ENCODE measurements at places on chromosomes 7 and 10. TPM values are rescaled to one million over a fixed set of nuclear protein-coding genes. Genes with fewer than 3 reads are reported as not detected.

DNA sequence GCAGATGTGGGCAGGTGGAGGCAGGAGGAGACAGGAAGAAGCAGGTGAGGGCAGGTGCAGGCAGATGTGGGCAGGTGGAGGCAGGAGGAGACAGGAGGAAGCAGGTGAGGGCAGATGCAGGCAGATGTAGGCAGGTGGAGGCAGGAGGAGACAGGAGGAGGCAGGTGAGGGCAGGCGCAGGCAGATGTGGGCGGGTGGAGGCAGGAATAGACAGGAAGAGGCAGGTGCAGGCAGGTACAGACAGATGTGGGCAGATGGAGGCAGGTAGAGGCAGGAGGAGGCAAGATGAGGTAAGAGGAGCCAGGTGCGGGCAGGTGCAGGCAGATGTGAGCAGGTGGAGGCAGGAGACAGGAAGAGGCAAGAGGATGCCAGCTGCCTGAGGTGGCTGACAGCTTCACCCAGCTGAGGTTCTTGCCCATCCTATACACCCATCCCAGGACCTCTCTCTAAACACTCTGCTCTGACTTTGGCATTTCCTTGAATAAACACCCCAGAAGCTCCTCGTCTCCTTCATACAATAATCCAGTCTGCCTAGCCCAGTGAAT lies 33.0 kb downstream of the PTPRE start:
- DNase-seq, result no peak

GRCh38 chr10:36163827-36164226 lies 521.7 kb upstream of the FZD8 start:
- no peak for DNase-seq

- no peak for DNase-seq
Measured at GRCh38 chr10:47365431-47366180, 17.4 kb downstream of the RBP3 start.

DNA sequence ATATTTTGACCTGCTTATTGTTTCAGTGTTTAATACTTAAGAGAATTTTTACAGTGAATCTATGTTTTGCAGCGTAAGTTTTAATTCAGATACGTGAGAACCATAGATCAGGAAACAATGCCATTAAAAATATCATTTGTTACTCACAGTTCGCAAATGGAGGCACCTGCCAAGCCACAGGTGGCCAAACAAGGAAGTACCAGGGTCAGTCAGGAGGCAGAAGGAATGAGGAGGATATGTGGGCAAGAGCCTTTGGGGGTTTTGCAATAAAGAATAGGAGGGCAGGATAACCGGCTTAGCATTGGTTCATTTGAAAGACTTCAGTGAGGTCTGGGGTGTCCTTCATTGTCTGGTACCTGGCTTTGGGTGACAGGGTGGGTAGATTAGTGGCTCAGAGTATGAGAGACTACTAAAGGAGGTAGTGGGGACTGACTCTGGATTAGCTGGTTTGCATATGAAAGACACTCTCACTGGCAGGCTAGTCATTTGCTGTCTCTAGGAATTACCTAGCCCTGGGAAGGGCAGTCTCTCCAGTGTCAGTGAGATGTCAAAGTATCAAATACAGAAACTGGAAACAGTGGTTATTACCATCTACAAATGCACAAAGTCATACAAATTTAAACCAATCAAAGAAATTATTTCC lies 132.2 kb upstream of the CAV2 start:
- no peak for DNase-seq

- no peak for DNase-seq
Measured at GRCh38 chr7:157046681-157047080, 36.2 kb upstream of the MNX1 start.

GRCh38 chr10:45370202-45370955 lies 3.6 kb upstream of the ALOX5 start:
- no peak for DNase-seq

DNA sequence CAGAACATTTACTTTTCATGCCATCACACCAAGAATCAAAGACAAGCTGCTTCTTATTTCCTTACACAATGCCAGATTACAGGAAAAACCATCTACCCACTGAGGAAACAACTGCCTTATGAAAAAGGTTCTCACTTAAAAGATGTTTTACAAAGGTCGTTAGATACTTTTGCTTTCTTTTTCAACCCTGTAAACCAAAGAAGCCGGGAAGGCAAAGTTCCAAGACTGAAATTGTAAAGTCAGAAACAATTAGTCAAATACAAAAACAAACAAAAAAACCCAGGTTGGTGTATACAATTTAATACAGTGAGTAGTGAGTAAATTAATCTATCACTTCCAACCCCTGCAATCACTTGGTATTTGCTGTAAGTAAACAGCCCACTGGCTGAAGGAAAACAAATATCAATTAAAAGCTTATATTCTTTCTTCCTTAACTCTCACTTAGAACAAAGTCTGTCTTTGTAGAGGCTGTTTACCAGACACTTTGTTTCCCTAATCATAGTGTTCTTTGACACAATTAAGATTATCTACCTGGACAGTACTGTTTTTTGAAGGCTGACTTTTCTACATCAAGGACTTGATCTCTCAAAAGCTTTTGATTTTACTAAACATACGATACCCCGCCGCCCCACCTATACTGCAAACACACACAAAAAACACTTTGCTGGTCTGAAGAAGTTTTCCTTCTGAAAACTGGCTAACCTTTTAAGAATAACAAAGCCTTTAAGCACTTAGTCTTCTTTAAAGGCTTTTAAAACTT lies 18.1 kb downstream of the ERLIN1 start:
- peak; percentile 74 for DNase-seq

DNA sequence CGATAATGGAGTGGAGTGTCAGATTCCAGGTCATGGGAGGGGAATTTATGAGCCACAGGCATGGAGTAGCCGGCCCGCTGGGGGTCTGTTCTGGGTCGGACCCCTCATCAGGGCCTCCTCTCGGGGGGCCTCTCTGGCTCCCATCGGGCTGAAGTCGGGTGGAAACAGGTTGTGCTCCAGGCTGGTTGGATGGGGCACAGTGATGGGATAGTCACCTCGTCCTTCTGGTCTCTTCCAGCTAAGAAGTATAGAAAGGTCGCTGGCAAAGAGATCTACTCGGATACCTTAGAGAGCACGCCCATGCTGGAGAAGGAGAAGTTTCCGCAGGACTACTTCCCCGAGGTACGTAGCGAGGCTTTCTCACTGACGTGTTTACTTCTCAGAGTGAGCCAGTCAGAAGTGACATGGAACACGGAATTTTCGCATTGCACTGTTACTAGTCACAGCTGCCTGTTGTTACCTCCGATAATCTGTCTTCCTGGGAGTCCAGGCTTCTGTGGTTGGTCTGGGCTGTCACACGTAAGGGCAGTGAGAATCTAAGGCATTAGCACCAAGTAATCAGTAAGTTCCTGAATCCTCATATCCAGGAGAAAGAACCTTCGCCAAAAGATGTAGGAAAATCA lies 88.3 kb downstream of the NKX6-2 start:
- DNase-seq, result no peak

STEAP2 gene
- 2.2 TPM for polyA plus RNA-seq

VENTX gene
- 0.30 TPM for polyA plus RNA-seq

DNA sequence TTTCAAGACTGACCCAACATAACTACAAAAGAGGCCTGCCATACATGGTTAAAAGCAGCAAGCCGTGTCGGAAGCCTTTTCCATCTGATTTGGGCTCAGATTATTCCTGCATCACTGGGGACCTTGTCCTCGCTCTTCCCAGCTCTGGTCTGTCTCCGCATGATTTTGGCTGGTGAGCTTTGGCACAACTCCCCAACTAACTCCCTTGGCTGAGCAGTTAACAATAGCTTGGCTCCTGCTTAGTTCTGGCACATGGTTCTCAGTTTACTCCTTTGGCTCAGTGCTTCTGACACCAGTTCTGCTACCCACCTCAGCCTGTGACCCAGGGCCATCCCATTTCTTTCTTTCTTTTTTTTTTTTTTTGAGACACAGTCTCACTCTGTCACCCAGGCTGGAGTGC lies 17.0 kb downstream of the AGK start:
- no peak for DNase-seq

DNA sequence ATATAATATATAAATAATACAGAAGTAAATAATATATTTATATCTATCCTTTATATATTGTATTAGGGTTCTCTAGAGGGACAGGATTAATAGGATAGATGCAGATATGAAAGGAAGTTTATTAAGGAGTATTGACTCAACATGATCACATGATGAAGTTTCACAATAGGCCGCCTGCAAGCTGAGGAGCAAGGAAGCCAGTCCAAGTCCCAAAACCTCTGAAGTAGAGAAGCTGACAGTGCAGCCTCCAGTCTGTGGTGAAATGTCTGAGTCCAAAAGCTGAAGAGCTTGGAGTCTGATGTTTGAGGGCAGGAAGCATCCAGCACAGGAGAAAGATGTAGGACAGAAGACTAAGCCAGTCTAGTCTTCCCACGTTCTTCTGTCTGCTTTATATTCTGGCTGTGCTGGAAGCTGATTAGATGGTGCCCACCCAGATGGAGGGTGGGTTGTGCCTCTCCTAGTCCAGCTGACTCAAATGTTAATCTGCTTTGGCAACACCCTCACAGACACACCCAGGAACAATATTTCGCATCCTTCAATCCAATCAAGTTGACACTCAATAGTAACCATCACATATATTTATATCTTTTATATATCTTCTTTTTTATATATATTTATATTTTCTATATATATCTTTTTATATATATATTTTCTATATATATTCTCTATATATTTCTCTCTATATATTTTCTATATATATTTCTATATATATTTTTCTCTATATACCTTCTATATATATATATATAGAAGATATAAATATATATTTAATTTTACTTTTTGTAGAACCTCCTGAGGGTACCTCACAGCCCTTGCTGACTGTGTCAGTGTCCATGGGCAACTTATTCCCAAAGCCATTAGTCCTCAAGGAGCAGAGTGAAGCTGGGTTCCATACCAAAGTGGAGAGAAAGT lies 24.6 kb upstream of the AKR1B10 start:
- peak; percentile 37 for DNase-seq

- DNase-seq, result no peak
Measured at GRCh38 chr7:143728333-143728862, 29.1 kb downstream of the CTAGE6 start.

GRCh38 chr10:95567903-95568630 lies 6.9 kb upstream of the SORBS1 start:
- DNase-seq, result peak; percentile 24

JCAD gene
- polyA plus RNA-seq, result 3.8 TPM

SYT15B gene
- not detected for polyA plus RNA-seq

GRCh38 chr7:90625562-90625961 lies 29.4 kb downstream of the CDK14 start:
- no peak for DNase-seq

DNA sequence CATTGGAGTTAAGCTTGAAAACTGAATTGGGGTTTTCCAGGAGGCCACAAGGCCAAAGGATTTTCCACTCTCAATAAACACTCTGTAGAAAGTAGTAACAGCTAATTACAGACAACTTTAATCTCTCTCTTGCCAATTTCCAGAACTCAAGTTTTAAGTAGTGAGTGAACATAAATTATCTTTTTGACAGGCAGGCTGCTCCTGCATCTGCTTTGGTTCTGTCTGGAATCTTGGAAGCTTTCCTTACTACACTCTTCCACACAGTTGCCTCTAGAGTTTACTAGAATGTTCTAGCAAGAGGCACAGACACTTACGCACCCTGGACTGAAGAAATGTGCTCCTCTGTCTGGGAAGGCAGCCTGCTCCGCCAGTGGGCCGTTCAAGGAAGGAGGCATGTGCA lies 90.5 kb upstream of the WAC start:
- DNase-seq, result no peak

DNA sequence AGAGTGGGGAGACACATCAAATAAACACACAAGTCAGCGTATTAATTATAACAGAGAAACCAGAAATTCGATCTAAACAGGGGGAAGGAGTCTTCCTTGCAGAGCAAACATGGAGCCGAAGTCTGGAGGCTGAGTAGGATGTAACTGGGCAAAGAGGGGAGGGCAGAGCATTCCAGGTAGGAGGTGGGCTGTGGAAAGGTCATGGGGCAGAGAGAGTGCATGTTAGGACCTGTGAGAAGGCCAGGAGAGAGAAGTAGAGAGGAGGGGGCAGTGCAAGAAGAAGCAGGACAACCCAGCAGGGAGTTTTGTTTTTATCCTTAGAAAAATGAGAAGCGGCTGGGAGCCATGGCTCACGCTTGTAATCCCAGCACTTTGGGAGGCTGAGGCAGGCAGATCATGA lies 130.8 kb upstream of the GPR26 start:
- DNase-seq, result no peak

GNG11 gene
- polyA plus RNA-seq, result 10.6 TPM

MLXIPL gene
- 208 TPM for polyA plus RNA-seq

- no peak for DNase-seq
Measured at GRCh38 chr10:3323865-3324498, 151.4 kb upstream of the PITRM1 start.

CCSER2 gene
- 20.0 TPM for polyA plus RNA-seq

DNA sequence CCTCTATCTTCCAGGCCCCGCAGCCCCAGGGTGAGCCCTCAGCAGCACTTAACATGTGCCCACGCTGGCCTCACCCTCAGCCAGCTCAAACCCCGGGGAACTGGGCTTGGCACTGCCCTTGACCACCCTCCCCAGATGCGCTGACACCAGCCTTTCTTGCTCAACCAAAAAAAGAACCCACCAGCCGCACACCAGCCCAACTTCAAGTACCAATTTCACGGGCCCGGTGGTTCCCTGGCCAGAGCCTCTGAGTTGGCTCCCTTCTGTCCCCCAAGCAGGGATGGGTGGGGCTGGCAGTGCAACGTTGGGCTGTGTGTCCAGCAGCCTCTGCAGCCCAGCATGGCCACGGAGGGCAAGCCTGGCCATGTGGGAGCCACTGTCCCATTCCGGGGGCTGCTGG lies 96.3 kb downstream of the COL13A1 start:
- no peak for DNase-seq

DNA sequence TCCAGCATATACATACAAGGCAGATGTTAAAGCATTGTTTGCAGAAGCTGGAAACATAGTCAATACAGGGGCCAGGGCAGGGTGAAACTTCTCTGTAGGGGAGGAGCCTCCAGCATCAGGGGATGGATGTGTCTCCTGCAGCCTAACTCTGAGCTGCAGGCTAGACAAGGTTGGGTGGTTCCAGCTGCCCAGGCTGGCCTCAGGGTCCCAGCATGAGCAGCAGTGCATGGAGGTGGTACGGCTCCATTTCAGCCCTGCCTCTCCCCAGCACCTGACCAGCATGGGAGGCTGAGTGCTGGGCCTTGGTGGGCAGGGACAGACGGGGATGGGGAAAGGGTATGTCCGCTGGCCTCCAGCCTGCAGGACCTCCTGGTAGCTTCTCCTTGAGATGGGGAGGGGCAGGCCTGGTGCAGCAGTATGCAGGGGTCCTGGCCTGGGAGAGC lies 7.4 kb upstream of the TBRG4 start:
- DNase-seq, result no peak

KLF14 gene
- polyA plus RNA-seq, result not detected

NEUROD6 gene
- polyA plus RNA-seq, result not detected

DNA sequence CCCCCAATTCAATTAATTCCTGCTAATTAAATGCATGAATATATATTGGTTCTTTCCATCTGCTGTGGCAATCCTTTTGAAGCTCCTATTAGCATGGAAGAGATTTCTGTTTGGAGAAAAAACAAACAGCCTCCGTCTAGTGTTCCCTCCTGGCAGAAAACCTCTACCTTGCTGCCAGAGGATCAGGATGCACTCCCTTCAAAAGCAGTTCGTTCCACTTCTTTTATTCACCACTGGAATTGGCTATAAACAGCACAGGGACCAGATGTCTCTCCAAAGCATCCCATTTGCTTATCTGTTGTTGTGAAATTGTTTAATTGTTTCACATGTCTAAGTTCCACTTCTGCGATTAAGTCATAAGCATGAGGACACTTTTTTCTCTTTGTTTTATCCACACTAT lies 77.8 kb upstream of the PTN start:
- DNase-seq, result no peak

Measured in small intestine (tissue), 16 donors.